ENCODE measurements at places on chromosomes 6 and 20.
A peak's percentile ranks its signal among the peaks of the same experiment; 100 is the strongest.

DNA sequence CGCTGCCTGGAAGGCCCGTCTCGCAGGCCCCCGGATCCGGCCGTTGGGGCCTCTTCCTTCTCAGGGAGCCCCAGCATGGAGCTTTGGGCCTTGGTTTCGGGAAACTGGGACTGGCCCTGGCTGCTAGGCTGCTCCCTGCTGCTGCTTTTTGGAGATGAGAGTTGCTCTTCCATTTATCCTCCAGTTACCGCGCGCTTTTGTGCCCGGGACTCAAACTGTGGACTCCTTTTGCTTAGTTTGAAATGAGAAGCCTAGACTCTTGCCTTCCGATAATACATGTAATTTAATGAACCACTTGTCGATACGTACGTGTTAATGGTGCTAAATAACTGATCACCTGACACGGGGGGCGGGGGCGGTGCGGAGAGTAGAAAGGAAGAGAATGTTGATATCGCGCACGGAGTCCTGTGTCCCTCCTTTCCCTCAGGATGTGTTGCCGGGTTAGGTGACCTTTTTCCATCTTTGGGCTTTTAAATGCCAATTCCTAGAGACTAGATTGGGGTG, 968 bp downstream of the PHF3 start:
- DNase-seq, result peak; percentile 52

GRCh38 chr6:119052292-119052889, 26.1 kb downstream of the FAM184A start:
- DNase-seq, result no peak

- DNase-seq, result no peak
These were observed 9.1 kb downstream of the SGK1 start for GRCh38 chr6:134308800-134309199.

DNA sequence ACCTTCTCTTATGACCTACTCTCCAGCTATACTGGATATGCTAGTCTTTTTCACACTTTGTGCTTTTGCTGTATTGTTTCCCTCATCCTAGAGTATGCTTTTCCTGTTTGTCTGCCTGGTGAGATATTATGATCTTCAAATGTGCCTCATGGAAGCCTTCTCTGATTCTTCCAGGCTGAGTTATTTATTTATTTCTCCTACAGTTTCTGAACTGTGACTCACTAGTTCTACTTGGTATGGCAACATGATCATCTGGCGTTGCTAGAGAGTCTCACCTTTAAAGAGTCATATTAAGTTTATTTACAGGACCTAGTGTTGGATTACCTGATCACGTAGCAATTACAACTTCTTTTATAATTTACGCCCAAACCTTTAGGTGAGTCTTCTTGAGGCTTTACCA, 81.2 kb upstream of the HDAC2 start:
- no peak for DNase-seq

DNA sequence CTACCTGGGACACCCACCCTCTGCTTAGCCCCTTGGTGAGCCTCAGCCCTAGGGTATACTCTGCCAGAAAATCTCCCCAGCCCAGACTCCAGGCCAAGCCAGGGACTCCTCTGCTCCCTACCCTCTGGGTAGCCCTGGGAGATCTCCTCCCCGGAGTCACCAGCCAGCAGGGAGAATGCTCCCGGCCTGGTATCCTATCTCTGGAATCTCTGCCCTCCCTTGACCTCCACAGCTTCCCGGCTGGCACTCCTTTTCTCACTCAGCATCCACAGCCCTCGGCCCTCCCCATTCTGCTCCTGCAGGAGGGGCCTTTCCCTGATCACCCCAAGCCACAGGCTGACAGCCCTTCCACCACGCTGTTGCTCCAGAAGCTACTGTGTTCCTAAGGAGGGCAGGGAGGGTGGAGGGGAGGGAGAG, 22.6 kb downstream of the NOL4L start:
- DNase-seq, result no peak

GRCh38 chr6:107690643-107691061, 133.5 kb downstream of the SCML4 start:
- no peak for DNase-seq

- DNase-seq, result no peak
These were observed 6.6 kb upstream of the CPXM1 start for GRCh38 chr20:2807019-2807418.

- peak; percentile 11 for DNase-seq
These were observed 1.6 kb upstream of the REV3L start for GRCh38 chr6:111484633-111484930.

GRCh38 chr6:64589961-64590360, 954.4 kb downstream of the PHF3 start:
- DNase-seq, result no peak

DNA sequence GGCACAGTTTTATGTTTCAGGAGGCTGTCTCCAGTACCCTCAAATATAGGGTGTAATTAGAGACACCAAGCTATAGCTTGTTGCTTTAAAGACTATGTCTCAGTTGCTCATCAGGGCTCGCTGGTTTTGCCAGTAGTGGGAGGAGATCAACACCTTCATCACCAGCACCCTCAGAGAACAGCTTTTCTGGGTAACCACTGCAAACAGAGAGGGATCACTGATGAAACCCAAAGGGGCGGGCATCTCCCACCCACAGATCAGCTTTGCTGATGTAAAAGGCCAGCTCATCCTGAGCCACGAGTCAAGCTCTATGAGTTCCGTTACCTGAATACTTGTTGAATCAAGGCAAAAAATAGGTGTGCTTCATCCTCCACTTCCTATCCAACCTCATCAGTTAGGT, 187.7 kb downstream of the AIG1 start:
- no peak for DNase-seq

GRCh38 chr20:44038681-44039123, 124.0 kb downstream of the TOX2 start:
- no peak for DNase-seq

GRCh38 chr6:84583784-84584183, 180.6 kb downstream of the TBX18 start:
- DNase-seq, result no peak

DNA sequence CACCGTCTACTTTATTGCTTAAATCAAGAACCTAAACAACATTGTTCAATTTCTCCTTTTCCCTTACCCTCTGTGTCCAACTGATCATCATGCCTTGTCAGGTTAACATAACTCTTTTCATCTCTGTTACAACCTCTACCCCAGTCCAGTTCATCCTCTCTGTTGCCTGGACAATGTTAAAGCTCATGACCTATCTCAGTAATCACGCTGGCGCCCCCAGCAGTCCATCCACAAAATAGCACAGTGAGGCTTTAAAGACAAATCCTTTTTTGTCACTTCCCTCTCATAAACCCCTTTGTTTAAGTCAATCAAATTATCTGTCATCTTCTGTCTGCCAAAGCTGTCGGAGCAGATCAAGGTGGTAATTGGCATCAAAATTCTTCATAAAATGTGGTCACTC, 140.1 kb downstream of the QKI start:
- peak; percentile 13 for DNase-seq

GRCh38 chr20:43658069-43658722, 8.7 kb upstream of the MYBL2 start:
- peak; percentile 41 for DNase-seq

GRCh38 chr20:47263465-47264084, 92.9 kb downstream of the ZMYND8 start:
- DNase-seq, result no peak

GRCh38 chr20:62943396-62943795, 5.4 kb downstream of the GID8 start:
- DNase-seq, result no peak

- DNase-seq, result no peak
These were observed 17.3 kb downstream of the GGTLC1 start for GRCh38 chr20:23971310-23971709.

DNA sequence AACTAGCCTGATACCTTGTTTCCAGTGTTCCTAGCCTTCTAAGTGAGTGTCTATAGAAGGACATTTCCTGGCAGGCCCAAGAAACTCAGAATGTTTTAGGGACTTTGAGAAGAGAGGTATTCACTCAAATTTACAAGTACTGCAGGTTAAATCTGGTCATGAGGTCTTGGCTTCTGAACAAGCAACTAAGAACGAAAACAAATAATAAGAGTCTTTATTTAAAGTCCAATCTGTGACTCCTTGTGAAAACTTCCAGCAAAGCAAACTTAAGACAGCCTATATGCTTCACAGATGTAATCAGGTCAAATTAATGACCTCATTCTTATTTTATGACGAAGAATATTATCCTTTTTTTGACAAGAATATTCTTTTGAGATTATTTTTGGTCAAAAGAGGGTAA, 79.4 kb upstream of the PRSS16 start:
- peak; percentile 4 for DNase-seq

DNA sequence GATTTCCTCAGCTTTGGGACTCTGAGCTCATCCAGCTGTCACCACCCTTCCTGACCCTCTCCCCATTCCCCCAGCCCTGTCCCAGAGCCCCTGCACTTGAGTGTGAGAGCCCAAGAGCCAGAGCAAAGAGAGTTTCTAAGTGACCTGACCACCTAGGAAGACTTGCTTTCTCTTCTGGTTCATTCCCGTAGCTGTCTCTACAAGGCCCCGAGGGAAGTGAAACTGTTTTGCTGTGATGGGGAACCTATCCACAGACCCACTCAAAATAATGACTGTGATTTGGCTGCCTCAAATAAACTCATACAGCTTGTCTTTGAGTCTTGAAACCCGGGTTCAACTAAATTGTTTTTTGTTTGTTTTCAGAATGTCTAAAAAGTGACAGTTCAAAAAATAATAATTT, 74.6 kb upstream of the XRN2 start:
- no peak for DNase-seq

- peak; percentile 90 for DNase-seq
These were observed 99.1 kb downstream of the HIVEP2 start for GRCh38 chr6:142845624-142846458.

- no peak for DNase-seq
These were observed 12.2 kb downstream of the HEBP2 start for GRCh38 chr6:138416206-138416605.

GRCh38 chr6:68533339-68533795, 101.7 kb upstream of the ADGRB3 start:
- no peak for DNase-seq

DNA sequence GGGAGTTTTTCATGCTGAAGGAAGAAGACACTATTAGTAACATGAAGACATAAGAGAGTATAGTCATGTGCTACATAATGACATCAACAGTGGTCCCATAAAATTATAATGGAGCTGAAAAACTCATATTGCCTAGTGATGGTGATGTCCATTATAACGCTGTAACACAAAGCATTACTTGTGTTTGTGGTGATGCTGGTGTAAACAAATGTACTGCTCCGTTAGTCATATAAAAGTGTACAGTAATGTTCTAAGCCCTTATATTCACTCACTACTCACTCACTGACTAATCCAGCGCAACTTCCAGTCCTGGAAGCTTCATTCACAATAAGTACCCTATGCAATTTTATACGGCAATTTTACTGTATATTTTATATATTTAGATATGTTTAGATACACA, 26.8 kb upstream of the ASF1A start:
- no peak for DNase-seq

DNA sequence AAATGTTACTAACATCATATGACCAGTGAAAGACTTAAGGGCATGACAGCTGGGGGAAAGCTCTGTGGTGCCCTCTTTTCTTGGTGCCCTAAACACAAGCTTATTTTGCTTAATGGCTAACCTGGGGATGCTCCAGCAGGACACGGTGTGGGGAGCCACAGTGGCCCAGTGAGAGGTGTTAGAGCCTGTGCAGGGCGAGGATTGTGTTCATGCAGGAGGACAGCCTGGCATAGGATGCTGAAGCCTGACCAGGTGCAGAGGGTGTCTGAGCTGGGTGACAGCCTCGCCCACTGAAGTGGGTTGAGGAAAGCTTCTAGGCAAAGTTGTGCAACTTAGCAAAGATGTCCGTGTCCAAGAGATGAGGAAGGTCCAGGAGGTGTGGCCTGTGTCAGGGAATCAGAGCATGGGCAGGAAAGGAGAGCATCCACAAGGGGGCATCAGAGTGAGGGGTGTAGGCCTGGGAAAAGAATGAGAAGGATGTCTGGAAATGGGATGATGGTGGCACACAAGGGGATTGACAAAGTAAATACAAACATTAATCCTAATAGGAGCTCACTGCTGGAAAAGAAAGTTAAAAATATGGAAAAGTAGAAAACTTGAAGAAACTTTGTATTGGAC, 33.9 kb downstream of the SLC17A4 start:
- peak; percentile 65 for DNase-seq

DNA sequence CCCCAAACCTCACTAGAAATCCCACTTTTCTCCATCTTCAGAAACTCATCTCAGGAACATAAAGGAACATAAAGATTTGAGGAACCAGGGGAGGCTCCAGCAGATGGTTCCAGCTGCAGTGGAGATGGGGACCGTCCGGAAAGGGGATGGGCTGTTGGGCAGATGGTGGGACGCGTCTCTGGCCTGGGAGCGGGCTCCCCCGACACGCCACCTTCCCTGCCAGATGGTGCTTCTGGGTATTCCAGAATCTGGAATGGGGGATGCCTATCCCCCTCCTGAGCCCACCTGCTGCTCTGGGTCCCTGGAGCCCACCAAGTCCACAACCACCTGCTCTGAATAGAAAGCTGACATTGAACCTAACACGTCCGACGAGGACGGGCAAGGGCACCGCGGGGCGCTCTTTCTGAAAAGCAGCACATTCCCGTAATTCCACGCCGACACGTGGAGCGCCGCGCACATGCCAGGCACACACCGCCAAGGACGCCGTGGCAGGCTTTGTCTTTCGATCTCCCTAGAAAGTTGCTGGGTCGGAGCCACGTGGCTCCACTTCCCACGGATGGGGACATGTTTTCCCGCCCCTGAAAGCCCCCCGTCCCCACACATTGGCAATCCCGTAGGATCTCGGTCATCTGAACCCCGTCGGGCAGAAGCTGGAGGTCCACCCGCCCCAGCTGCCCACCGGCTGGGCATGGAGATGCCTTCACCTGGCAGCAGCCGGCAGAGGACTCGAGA, 27.3 kb downstream of the SLC2A4RG start:
- no peak for DNase-seq

DNA sequence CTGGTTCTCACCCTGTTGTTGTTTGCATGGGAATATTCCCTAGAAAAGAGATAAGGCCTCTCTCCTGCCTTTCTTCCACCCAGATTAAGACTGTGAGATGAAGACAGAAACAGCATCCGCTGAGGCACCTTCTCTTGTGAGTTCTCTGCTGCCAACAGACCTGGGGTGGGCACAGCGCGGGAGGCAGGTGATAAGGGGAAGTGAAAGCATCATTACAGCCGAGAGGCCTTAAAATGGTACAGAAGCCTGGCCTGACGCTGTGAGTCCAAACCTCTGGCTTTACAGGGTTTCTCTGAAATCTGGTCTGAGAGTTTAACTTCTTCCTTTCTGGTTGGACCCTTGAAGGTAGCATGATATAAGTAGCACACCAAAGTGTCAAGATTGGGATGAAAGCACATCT, 21.0 kb upstream of the IYD start:
- DNase-seq, result no peak

GRCh38 chr6:62392291-62392690, 106.3 kb upstream of the KHDRBS2 start:
- no peak for DNase-seq

- DNase-seq, result no peak
These were observed 25.6 kb upstream of the MBOAT1 start for GRCh38 chr6:20237677-20238460.

DNA sequence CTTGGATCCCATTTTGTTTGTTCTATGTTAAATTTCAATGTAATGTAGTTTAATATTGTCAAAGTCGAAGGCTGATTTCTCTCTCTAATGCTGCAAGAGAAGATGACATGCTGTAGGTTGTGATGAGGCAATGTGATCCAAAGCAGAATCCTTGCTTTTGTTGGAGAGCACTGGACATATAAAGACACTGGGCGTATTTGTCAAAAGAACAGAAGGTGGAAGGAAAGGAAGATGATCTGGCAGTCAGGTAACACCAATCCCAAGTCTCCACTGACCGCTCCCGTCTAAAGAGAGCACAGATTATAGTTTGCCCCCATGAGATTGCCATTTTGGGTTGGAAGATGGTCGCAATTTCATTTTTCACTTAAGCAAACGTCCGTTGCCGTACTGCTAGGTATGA, 935 bp upstream of the RFX6 start:
- DNase-seq, result no peak
